ENCODE measurements at places on chromosomes 1 and 21.

DNA sequence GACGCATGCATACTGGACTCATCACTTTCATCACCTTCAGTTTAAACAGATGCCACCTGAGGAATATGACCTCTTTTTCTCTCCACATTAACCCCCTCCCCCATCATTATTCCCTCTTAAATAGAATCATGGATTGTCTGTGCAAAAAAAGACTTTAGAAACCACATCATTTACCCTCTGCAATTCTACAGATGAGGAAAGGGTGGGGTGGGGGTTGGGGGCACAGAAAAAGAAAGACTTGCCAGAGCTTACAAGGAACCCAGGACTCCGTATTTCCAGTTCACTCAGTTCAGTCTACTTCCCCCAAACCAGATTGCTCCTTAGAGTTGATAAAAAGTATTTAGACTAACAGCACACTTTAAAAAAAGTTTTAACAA, 26.2 kb upstream of the NFIA start:
- DNase-seq = no peak
- no peaks in the 10 kb centered on the region for H3K27me3 ChIP-seq
- no peak overlapping the region for H3K4me3 ChIP-seq
- H3K4me1 ChIP-seq = no peaks in the 10 kb centered on the region
- no peaks in the 10 kb centered on the region for H3K36me3 ChIP-seq

DNA sequence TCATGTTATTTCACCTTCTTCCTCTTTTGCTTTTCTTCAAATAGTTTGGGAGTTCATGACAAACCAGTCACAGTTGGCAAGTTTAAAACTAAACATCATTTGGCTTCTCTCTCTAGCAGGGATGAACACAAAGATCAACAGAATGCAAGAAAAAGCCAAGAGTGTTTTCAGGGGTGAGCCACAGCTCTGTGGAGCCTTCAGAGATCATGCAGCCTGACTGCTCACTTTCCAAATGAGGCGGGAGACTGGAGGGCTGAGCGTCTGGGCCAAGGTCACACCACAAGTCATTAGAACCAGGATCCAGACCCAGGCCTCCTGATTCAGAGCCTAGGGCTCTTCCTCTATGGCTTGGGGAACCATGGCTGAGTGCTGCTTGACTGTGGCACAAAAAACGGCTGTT, 2.7 kb downstream of the DPT start:
- no peak for DNase-seq
- no peaks in the 10 kb centered on the region for H3K4me1 ChIP-seq
- H3K27ac ChIP-seq = no peak overlapping the region
- peaks cover 4% of the 10 kb centered on the region for H3K27me3 ChIP-seq

- H3K36me3 ChIP-seq = no peaks in the 10 kb centered on the region
- no peaks in the 10 kb centered on the region for H3K27me3 ChIP-seq
- no peak for DNase-seq
Observed at GRCh38 chr1:108106775-108107174, 93.4 kb downstream of the SLC25A24 start.

GRCh38 chr1:109351457-109351856, 44.6 kb upstream of the MYBPHL start:
- no peaks in the 10 kb centered on the region for H3K4me1 ChIP-seq
- H3K4me3 ChIP-seq = no peak overlapping the region

GRCh38 chr1:101064697-101065096, 39.1 kb upstream of the DPH5 start:
- no peaks in the 10 kb centered on the region for H3K36me3 ChIP-seq

DNA sequence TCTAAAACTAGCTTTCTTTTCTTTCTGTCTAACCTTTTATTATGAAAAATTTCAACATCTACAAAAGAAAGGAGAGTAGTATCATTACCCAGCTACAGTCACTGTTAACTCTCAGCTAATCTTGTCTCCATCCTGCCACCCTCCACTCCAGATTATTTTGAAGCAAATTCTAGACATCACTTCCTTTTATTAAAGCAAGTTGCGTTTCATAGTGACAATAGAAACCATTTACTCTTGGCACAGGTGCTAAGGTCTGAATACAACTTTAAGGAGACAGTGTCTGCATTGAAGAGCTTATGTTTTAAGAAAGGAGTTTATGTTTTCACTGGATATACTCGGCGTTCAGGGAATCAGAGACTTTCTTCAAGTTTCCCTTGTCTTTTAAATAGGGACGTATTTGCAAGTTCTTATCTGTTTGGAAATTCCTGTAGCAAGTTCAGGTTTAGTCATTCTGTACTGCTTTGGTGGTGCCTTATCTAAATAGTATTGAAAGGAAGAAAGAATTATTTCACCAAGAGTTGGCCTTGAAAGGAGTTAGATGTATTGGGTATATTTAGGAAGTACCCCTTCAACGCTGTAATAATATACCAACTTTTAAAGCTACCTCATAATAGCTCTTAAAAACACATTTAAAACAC, 42.7 kb downstream of the ITSN1 start:
- H3K4me1 ChIP-seq = no peaks in the 10 kb centered on the region
- H3K4me3 ChIP-seq = no peak overlapping the region
- no peaks in the 10 kb centered on the region for H3K36me3 ChIP-seq
- no peak overlapping the region for H3K27ac ChIP-seq

DNA sequence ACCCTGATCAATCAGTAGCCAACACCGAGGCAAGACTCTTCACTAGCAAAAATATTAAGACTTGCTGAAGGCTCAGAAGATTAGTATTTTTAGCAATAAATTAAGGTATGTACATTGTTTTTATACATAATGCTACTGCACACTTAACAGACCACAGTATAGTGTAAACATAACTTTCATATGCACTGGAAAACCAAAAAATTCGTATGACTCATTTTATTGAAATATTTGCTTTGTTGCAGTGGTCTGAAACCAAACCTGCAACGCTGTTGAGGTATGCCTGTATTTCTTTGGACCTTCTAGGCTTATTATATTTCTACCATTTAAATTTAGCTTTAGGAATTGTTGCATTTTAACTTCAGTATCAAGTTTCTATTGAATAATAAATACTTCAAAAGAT, 65.8 kb upstream of the BCL9 start:
- H3K27me3 ChIP-seq = no peaks in the 10 kb centered on the region
- H3K27ac ChIP-seq = no peak overlapping the region
- no peaks in the 10 kb centered on the region for H3K36me3 ChIP-seq
- DNase-seq = no peak
- H3K4me3 ChIP-seq = no peak overlapping the region
